ENCODE measurements at places on chromosomes 5 and 9.

DNA sequence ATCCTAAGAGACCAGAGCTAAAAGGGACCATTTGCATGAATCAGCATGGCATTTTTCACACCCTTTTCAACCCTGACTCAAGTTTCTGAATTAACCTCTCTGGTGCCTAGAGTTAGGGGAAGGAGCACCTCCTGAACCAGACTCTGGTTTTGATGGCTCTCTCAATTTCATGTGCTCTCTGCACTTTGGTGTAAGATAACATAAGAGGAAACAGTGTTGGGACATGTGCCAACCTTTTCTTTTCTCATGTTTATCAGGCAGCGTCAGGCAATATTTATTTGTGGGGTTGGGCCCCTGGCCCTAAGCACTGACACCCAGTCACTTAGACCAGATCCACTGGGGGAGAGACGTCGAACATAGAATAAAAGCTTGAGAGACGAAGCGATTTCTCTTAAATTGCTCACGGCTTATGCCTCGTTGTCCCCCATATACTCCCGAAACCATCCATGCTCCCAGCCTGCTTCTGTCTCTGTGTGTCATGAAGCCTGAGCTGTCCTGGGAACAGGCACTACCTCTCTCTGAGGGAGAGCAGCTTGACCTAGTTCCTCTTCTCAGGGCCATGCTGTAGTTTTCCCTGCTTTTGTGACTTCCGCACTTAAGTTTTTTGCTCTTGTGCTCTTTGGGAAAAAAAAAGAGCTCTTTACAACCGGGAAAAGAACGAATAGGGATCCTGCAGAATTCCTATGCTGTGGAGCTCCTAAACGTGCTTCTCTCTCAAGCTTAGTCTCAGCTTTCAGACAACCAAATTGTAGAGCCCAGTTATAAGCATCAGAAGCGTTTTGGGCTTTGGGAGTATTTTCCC is 195.7 kb downstream of the NR3C1 start:
- DNase-seq = no peak

DNA sequence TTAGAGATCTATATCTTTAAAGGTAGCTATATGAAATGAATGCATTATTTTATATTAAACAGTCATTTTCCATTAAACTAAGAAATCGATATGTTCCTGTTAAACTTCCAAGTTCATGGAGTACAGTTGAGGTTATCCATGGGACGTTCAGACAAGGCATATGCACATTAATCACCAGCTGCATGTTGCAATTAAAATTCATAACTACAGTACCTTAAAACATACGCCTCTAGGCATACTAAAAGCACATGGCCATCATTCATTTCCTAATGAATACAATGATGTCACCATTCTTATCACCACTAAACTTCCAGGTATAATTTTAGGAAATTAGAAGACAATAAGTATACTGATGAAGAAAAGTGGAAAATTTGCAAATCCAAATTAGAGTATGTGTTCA is 174.3 kb downstream of the CDH12 start:
- DNase-seq = no peak

- no peak for DNase-seq
These were observed 62.0 kb upstream of the FST start for GRCh38 chr5:53418409-53418808.

GRCh38 chr5:91077623-91078022 is 305.5 kb downstream of the ARRDC3 start:
- DNase-seq = no peak

DNA sequence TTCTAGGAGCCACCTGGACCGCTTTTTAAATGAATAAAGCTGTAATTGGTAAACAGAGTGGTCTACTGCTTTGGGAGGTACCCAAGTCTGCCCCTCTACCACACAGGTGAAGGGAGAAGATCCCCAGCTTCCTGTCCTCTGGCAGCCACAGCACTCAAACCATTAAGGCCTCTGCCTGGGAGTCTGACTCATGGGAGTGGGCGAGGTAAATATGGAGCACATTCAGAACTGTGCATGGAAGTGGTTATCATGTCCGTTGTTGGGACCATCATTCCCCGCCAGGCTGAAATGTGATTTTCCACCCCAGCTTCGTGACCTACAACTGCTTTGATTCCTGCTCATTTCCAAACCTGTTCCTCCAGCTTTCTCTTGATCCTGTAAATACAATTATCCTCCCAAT is 59.5 kb upstream of the ALDH1B1 start:
- no peak for DNase-seq

- DNase-seq = no peak
These were observed 9.0 kb downstream of the ABHD17B start for GRCh38 chr9:71901695-71902597.

DNA sequence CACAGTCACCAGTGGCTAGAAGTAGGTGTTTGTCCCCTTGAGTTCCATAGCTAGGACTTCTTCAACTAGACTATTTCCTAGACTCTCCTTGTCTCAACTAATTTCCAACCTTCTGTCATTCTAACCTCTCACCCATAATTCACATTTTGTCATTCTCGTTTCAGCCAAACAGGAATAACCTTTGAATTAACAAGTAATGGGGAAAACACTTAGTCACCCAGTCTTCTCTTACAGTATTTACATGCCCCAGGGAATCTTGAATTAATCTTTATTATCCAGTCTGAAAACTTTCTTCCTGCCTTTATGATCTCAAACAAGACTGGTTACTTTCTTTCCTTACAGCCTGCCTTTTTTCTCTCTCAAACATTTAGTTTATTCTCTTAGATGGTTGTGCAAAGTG is 63.3 kb upstream of the RUSC2 start:
- no peak for DNase-seq

DNA sequence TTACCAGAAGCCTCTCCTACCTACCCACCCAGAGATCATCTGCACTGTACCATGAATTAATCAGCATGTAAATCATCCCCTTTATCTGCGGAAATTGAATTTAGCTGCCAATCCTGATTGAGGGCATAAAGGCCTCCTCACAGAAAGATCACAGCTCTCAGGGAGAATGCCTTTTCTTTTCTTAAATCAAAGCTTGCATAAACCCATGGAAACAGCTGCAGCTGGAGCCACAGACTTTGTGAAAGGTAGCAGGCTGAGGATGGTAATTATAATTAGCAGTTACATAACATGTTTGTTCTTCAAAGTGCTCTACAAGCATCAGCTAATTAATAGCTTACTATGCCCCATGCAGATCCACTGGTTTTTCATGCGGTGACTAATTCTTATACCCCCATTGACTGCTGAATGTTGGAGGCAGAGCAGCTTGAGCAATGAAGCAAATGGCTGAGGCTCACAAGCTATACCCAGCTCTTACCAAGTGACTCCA is 54.6 kb downstream of the SUSD1 start:
- DNase-seq = no peak

DNA sequence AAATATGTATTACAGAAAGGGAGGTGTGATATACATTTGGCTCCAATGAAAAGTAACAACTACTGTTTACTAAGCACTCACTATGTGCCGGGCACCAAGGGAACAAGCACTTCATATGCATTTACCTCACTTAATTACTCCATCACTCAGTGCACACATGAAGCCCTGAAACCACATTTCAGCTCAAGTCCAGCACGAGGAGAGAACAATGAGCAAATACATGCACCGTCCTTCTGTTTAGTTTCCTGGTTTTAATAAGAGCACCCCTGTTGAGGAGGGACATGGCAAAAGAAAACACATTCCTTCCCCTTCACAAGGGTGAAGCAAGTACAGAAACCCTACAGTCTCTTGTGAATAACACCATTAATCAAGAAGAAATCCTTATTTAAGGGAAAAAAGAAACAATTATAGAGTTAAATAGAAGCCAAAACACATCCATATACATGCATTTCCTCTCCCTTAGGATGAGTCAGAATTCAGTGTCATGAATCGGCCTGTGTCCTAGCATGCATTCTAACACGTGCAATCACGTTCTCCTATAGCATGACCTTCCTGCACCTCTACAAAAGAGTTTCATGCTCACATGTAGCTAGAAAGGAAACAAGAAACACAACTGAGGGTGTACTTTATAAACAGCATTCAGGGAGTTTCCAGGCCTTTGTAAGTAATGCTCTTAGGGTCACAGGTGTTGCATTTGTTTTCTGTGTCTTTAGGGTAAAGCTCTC is 411.6 kb downstream of the BNC2 start:
- peak; percentile 28 for DNase-seq

DNA sequence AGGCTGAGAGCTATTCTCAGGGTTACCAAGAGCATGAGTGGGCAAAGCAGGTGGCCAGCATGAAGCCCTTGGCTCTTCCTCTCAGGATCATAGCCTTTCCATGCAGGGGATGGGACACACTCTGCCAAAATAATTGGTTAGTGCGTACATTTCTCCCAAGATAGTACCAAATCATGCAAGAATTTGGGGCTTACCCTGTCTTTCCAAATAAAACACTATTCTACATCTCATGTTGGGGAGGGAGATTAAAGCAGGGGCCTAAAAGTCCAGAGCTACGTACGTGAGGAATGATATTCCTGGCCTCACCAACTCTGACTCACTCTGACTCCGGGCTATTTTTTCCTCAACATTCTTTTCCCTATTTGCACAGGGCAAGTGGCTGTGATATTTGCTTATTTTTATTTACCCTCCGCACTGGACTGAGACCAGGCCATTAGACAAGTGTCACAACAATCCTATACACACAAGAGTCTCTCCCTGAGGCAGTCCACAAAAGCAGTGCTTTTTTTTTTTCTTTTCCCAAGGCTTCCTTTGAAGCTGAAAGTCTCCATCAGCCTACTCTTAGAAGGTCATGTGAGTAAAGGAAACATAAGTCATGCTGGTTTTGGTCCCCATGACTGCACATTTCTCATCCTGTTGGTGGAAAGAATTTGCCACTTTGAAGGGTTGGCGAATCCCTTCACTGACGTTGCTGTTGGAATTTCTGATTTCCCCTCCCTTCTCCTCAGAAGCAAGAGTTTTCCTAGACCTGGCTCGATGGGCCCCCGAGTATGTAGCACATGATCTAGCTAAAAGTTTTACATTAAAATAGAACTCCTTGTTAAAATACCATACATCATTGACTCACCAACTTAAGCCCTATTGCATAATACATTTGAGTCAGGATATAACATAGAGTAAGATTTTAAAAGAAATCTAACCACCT is 40.0 kb downstream of the TMEM252 start:
- no peak for DNase-seq

DNA sequence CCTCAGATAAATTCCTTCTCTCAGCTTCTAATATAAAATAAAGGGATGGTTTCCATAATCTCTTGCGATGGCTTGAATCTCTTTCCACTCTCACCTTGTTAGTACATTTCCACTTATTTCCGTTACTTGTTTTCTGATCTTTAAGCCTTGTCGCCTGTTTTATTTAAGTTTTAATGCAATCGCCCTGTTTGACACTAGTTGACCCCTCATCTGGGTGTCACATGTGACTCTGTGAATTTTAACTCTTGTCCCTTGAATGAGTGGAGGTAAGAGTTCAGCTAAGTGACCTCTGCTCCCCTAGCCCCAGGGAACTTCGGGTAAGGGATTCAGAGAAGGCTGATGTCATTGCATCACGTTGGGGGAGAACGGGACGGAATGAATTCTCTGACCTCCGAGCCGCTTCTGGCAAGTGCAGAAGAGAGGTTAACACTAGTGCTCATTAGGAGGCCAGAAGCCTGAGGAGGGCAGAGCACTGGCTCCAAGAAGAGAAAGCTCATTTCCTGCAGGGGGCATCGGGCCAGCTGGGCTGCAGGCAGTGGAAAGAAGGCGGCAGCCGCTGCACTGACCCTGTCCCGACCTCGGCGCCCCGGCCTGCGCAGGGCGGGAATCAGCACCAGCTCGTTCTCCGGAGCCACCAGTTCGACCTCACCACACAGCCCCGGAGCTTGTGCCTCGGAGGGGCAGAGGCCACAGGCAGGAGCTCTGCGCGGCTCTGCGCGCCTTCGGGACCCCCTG is 569 bp downstream of the HINT2 start:
- peak; percentile 71 for DNase-seq

DNA sequence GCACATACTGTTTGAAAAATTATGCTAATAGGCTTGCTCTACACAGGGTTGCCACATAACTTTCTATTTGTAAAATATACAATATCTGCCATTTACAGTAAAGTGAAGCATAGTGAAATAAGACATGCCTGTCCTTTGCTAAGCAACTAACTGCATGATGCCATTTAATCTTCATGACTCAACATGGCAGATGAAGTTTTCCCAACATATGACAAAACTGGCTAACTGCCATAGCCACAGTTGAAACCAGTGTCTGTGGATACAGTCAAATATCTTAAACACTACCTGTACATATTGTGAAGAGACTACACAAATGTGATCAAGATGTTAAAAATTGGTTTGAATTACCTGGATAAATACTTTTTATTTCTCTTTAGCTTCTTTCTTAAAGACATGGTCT is 3.1 kb upstream of the DMAC1 start:
- DNase-seq = no peak

DNA sequence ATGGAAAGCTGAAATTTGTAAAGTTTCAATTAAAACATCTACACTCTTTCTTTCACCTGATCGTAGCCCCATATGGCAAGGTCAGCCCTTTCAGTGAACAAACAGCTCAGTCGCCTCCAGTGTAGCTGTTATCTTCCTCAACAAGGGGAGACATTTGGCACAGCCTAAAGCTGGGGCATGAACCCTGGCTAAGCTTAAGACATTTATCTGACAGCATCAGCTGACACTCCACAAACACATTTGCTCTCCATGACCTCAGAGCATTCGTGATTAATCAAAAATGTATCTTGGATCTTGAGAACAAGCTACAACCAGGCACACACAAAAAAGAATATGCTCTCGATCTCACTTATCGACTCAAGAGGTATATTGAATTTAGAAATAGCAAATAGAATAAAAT is 67.3 kb downstream of the POU5F2 start:
- DNase-seq = no peak

- no peak for DNase-seq
These were observed 161.0 kb downstream of the SPATA31D1 start for GRCh38 chr9:82149501-82149946.

GRCh38 chr9:137241490-137242268 is 592 bp downstream of the TUBB4B start:
- peak; percentile 50 for DNase-seq

DNA sequence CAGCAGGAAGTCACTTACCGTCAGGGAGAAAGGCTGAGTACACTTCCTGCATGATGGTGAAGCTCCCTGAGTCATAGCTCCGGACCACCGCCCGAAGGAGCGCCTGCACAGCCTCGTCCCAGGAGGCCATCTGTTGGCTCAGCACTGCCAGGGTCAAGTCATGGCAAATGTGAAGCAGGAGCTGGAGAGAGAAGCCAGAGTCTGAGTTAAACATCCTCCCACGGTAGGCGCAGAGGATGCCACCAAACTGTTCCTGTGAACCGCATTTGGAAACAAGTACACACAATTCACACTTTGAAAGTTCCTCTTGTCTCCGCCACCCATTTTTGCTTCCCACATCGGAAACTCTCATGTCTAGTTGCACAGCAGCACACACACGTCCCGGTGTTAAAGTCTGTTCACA is 33.9 kb downstream of the CNOT8 start:
- DNase-seq = no peak

GRCh38 chr5:88542786-88543185 is 274.1 kb upstream of the TMEM161B start:
- no peak for DNase-seq

DNA sequence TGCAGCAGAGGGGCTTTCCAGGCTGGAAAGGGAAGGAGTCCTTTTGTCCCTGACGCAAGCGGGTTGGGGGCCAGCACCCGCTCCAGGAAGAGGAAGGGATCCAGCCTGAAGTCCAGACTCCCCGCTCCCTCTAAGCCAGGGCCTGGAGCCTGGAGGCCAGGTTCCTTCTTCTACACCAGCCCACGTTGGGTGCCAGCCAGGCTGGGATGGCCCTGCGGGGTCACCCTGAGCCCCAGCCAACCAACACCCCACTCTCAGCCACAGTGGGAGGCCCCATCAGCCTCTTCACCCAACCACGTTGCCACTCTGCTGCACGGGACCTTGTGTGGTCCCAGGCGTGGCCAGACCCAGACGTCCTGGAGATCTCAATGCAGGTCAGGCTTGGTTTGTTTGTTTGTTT is 970 bp upstream of the FUT7 start:
- no peak for DNase-seq

- DNase-seq = peak; percentile 25
These were observed 60.5 kb downstream of the SIL1 start for GRCh38 chr5:139137697-139138096.

Data from ACHN (cell line).